ENCODE measurements at places on chromosomes 7 and 10.

DNA sequence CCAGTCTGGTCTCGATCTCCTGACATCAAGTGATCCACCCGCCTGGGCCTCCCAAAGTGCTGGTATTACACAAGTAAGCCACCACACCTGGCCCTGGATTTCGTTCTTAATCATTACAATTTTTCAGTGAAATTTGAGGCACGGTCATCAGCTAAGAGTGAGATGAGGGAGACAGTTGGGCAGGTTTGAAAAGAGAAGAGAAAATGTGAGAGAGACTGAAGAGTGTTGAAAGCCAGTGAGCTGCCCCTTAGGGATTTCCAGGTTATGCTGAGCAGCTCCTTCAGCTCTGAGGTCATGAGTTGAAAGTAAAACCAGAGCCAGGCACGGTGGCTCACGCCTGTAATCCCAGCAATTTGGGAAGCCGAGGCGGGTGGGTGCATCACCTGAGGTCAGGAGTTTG lies 5.9 kb upstream of the UPF2 start:
- no peak for DNase-seq

GRCh38 chr7:80552031-80552694 lies 40.3 kb upstream of the GNAT3 start:
- no peak for DNase-seq

GRCh38 chr7:50306494-50307367 lies 2.2 kb downstream of the IKZF1 start:
- DNase-seq: no peak

DNA sequence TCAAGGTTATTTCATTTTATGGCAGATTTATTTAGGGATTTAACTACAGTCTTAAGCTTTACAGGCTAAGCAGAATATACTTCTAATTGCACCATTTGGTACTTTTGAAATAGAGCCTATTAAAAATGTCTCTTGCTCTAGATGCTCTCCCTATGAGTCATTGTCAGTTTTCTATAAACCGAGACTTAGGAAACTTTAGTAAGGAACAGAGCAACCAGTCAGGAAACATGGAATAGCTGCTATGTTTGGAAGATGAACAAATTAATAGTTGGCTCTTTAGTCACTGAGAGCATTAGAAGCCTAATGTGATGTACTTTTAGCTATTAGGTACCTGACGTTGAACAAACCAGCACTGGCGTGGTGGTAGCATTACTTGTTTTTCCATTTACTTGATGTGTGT lies 35.3 kb downstream of the INPP5F start:
- no peak for DNase-seq

DNA sequence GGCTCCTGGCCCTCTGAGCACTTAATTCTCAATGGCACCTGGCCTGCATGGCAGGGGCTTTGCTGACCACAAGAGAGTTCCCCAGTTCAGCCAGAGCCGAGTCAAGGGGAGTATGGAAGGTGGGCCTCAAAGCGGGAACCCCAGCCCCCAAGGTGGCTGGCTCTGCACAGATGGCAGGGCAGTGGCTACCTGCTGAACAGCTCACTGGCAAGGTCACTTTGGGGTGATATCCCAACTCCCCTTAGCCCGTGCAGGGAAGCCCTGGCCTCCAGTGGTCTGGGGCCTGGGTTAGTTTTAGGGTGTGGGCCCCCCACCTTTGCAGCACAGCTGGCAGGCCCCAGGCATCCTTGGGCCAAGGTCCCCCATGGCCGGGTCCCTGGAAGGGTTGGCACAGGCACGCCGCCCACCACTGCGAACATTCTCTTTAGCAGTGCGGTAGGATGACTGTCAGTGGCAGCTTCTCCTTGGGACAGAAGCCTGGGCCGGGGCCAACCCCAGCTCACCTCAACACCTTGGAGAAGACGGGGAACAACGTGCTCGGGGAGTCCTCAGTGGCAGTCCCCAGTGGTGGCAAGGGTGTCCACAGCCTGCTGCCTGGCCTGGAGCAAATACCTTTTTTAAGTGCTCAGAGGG lies 36.8 kb downstream of the PPIF start:
- DNase-seq: no peak

DNA sequence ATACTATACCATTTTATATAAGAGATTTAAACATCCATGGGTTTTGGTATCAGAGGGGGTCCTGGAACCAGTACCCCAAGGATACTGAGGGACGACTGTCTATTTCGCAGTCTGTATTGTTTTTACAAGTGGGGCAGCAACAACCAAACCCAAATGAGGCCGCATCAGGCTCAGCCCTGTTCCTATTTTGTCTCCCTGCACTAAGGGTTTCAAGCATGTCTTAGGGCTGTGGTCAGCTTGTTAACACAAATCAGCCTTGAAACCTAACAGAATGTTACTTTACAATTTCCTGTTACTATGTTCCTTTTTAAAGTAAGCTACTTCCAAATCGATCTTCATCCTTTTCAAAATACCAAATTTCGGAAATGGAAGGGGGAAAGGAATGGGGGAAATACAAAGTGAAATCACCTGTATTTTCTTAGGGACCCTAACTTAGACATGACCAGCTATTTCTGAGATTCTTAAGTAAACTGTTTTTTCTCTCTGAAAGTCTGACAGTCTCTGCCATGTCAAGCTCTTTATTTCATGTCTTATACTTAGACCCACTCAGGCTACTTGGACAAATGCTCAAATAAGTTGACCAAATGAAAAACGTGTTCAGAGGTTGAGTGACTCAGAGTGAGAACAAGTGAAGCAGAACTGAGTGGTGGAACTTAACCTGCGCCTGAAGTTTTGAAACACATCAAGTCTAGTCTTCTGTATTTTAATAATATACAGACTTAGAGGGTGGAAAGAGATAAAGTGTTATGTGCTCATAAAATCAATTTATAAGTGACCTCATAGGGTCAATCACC lies 75.8 kb downstream of the C1GALT1 start:
- no peak for DNase-seq

GRCh38 chr10:22657566-22658225 lies 56.7 kb downstream of the PIP4K2A start:
- no peak for DNase-seq

DNA sequence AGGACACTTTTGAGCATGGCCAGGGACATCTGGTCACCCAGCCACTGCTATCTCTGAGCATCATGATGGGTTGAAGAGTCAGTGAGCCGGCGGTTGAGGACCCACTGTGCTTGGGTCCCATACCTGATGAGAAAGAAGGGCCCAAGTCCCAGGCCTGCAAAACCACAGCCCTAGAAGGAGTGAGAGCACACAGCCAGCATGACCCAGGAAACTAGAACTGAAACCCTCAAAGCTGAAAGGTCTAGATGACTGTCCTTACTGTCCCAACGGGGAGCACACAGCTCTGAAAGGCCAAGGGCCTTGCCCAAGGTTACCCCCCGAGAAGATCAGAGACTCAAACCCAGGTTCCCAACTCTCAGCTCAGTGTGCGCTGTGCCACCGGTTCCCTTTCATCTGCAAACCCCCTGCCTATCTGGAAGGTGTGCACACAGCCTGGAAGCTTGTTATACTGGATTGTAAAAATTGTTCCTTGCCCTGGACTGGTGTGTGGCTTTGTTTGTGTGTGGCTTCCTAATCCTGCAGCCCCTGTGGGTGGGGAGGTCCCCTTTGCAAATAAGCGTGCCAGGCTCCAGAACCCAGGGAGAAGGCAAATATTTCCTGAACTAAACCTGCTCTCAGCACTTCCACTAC lies 22.6 kb upstream of the PSAP start:
- no peak for DNase-seq

Measured in DMS153 (cell line).